ENCODE measurements at places on chromosomes 16 and 17. TPM values are rescaled to one million over a fixed set of nuclear protein-coding genes. Genes with fewer than 3 reads are reported as not detected.

Gene PLLP
- total RNA-seq, result 0.48 TPM

DNA sequence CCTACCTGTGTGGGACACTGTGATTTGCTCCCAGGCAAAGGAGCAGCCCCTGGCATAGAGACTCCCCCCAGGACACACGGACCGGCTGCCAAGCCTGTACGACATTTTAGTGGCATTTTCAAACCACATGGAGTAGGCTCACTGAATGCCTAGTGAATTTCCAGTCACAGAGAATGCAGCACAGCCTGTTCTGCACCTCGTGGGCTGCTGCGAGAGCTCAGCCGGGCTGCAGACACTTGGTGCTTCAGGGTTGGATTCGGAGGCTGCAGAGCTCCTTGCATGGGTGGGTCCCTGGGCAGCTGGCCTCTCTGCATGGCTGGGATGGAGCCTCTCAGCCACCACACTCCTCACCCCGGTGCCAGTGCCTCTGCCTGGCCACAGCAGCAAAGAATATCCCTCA lies 51.2 kb upstream of the HNF1B start:
- DNase-seq, result no peak

DNA sequence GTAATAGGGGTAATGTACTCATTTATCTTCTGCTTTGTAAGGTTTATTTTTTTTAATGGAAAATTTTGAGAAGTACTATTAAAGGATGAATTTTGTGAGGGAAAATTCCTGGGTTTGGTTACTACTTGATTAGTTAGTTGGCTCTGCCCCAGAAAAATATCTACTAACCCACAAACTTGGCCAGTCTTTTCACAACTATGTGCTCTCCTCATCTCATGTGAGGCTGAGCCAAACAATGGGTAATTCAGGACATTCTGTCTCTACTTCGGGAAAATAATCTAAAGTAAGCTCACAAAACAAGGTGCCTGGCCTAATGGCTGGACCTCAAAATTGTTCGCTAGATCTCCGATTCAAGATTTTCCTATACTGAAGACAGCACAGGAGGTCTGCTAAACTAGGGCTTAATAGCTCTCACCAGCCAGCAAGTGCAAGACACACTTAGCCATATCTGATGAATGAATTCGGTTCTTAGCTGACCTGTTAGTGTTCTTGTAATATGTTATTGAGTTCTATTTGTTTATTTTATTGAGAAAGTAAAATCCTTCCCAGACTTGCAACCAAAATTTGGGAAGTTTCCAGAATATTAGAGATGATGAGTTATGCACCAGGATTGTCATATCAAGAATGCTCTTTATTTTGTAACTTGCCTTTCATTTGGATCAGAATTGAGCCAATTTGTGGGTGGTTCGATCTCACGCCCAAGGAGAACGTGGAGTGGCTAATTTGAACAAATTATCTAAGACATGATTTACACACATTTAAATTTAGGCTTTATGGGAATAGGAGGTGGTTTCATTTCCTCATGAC lies 5.7 kb downstream of the KCNJ16 start:
- no peak for DNase-seq

- DNase-seq, result peak; percentile 44
Measured at GRCh38 chr17:8072729-8073461, 14.6 kb downstream of the ALOX12B start.

DNA sequence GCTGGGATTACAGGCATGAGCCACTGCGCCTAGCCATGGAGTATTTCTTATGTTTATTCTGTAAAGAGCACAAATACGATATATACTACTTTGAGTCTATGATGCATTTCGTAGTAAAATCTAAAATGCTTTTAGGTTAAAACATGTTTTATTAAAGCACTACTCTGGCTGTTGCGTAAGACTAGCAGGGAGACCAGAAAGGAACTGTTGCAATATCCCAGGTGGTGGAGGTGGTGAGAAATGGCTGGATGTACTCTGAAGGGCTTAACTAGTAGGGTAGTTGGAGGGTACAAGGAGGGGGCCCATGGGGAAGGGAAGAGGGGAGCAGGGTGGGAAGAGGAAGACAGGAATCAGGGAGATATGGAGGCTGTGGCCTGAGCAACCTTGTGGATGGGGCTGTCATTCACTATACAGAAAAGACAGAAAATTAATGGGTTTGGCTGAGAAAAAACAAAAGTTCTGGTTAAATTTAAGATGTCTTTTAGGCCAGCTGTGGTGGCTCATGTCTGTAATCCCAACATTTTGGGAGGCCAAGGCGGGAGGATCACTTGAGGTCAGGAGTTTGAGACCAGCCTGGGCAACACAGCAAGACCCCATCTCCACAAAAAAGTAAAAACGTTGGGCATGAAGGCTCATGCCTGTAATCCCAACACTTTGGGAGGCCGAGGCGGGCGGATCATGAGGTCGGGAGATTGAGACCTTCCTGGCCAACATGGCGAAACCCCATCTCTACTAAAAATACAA lies 35.8 kb downstream of the ST3GAL2 start:
- no peak for DNase-seq

Data from activated T-cell treated with anti-CD3 and anti-CD28 coated beads, Interleukin-2, amount 50 U/mL, for 72 hours (primary cell).